Activated T-helper 2 cell treated with anti-CD3 and anti-CD28 coated beads, Interferon-gamma antibody, Interleukin-2, Interleukin-4, amounts not matched to agents 10 μg/mL and 5 μg/mL and 100 μg/mL, durations not matched to agents 14 hours and 24 hours and 36 hours (primary cell): ENCODE measurements at places on chromosomes 16 and 17. TPM values are rescaled to one million over a fixed set of nuclear protein-coding genes. Genes with fewer than 3 reads are reported as not detected.

The CDH3 gene
- total RNA-seq, result 0.23 and 0.75 TPM in 2 replicates

The METRNL gene
- total RNA-seq, result 71.0 and 74.7 TPM in 2 replicates

The HSF4 gene
- 33.4 and 33.9 TPM in 2 replicates for total RNA-seq

The ST6GALNAC2 gene
- total RNA-seq, result 0.41 TPM in 1 of 2 replicates, not detected in the other

The DDX28 gene
- total RNA-seq, result 19.3 TPM in 2 replicates

The KRTAP1-5 gene
- not detected in 2 replicates for total RNA-seq

The TBC1D3G gene
- not detected in 2 replicates for total RNA-seq

The MMP2 gene
- 0.11 and 0.34 TPM in 2 replicates for total RNA-seq

The HSPB9 gene
- not detected in 2 replicates for total RNA-seq

The PPP1R27 gene
- not detected in 2 replicates for total RNA-seq

The TSNAXIP1 gene
- 0.51 and 1.0 TPM in 2 replicates for total RNA-seq

The PIRT gene
- total RNA-seq, result not detected in 2 replicates

The E4F1 gene
- total RNA-seq, result 29.3 and 30.0 TPM in 2 replicates

The ENPP7 gene
- total RNA-seq, result not detected in 2 replicates

The PSMD12 gene
- total RNA-seq, result 75.1 and 75.4 TPM in 2 replicates

The NTN3 gene
- total RNA-seq, result 0.28 TPM in 1 of 2 replicates, not detected in the other

The SCN4A gene
- 0.11 and 0.14 TPM in 2 replicates for total RNA-seq

The PLA2G10 gene
- total RNA-seq, result not detected in 2 replicates

The RPS2 gene
- 3,560 and 3,687 TPM in 2 replicates for total RNA-seq

The WDR90 gene
- total RNA-seq, result 73.7 and 77.2 TPM in 2 replicates
